ENCODE measurements at places on chromosomes 2 and 18. TPM values are rescaled to one million over a fixed set of nuclear protein-coding genes. Genes with fewer than 3 reads are reported as not detected.

The IL36B gene
- not detected for total RNA-seq

The DPYSL5 gene
- not detected for total RNA-seq

The RRM2 gene
- total RNA-seq = 16.1 TPM

The CNRIP1 gene
- total RNA-seq = 0.98 TPM

The DNAH6 gene
- total RNA-seq = 0.32 TPM

GRCh38 chr2:121388371-121388770, 103.4 kb upstream of the TFCP2L1 start:
- no peaks in the 10 kb centered on the region for H3K27me3 ChIP-seq
- no peaks in the 10 kb centered on the region for H3K4me1 ChIP-seq
- peaks cover 57% of the 10 kb centered on the region for H3K36me3 ChIP-seq

DNA sequence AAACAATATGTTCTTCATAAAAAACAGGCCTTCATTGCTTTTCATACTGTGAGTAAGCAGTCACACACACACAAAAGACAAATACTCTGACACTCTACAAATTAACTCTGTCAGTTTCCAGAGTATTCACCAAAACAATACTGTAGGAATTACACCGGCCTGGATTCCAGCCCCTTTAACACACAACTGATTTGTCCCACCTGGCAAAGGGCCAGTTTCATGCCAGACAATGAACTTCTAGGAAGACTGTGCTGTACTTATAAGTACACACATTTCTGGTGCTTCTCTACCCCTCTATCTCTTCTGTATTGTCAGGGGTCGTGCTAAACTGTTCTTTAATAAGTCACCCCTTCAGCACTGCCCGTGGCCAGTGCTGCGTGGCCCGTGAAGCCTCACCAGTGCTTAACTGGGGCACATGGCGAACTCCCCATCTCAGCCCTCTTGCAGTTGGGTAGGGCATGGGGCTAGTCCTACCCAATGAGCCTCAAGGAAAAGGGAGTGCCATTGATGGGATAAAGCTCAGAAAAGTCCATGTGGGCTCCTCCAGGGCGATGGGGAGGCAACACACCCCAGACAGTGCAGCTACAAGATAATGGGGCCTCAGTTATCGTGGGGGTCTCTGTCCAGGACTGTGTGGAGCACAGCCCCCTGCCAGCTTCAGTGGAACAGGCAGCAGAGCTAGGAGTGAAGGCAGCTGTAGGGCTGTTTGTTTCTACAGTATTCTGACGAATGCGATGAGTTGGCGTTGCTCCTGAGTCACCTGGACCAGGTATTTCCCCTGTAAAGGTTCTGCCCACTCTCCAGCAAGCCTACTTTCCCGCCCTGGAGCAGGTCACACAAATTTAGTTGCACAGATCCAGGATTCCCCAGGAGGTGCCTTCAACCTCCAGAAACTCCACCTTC, 99.0 kb downstream of the SP3 start:
- no peaks in the 10 kb centered on the region for H3K27me3 ChIP-seq
- H3K4me1 ChIP-seq = no peaks in the 10 kb centered on the region

- H3K36me3 ChIP-seq = peaks cover 21% of the 10 kb centered on the region
- no peaks in the 10 kb centered on the region for H3K27me3 ChIP-seq
- peaks cover 8% of the 10 kb centered on the region for H3K4me1 ChIP-seq
Measured at GRCh38 chr2:63591566-63592175, 2.9 kb downstream of the MDH1 start.

GRCh38 chr2:70619167-70619566, 65.5 kb upstream of the TGFA start:
- DNase-seq = no peak
- no peaks in the 10 kb centered on the region for H3K4me1 ChIP-seq
- no peak overlapping the region for H3K27ac ChIP-seq
- H3K4me3 ChIP-seq = no peak overlapping the region

DNA sequence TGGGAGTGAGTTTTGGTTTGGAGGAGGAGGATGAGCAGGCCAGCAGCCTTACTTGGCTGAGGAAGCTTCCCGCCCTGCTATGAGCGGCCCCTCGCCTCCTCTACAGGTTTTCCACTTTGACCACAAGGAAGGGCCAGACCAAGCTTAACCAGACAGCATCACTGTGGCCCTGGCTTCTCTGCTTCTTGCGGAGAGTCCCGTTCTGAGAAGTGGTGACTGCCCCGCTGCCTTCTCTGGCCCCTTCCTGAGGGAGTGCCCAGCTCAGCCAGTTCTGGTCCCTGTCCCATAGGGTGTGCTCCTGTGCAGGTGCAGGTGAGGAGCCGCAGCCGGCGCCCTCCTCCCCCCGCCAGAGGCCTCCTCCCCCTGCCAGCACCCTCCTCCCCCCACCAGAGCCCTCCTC, 101.0 kb downstream of the FAM210A start:
- H3K4me1 ChIP-seq = no peaks in the 10 kb centered on the region
- H3K36me3 ChIP-seq = peaks cover 8% of the 10 kb centered on the region
- H3K4me3 ChIP-seq = no peak overlapping the region
- H3K27ac ChIP-seq = no peak overlapping the region
- no peak for DNase-seq
- H3K27me3 ChIP-seq = no peaks in the 10 kb centered on the region

DNA sequence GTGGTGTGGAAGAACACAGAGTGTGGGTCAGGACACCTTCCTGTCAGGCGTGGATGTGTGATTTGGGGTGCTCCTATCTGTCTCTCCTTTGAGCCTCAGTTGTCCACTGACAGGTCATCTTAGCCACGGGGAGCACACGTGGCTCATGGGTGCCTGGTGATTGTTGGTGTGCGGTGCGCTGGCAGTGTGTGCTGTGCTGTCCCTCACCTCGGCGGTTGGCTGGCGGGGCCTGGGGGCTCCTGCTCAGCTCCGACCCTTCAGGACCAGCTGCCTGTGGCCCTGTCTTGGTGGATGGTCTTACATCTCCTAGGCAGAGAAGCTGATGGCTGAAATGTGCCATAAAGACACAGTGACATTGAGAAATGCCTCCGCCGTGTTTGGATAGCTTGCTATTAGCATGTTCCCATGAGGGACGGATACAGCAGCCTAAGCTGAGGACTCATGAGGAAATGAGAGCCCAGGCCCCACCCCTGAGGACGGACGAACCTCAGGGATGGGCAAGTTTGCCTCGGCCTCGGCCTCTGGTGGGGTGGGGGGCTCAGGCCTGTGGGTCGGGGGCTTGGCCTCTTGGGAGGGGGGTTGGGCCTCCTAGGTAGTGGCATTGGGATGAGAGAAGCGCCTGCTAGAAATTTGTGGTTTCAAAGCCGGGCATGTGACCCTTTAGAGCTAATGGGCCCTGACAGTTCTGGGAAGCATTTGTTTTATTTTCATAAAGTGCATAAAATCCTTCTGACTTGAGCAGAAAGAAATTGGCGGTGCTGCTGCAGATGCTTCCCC, 20.3 kb upstream of the ASB1 start:
- H3K4me1 ChIP-seq = peaks cover 29% of the 10 kb centered on the region
- H3K4me3 ChIP-seq = no peak overlapping the region
- H3K27me3 ChIP-seq = no peaks in the 10 kb centered on the region
- peak overlapping the region; percentile 89 for H3K27ac ChIP-seq
- DNase-seq = no peak
- H3K36me3 ChIP-seq = no peaks in the 10 kb centered on the region

DNA sequence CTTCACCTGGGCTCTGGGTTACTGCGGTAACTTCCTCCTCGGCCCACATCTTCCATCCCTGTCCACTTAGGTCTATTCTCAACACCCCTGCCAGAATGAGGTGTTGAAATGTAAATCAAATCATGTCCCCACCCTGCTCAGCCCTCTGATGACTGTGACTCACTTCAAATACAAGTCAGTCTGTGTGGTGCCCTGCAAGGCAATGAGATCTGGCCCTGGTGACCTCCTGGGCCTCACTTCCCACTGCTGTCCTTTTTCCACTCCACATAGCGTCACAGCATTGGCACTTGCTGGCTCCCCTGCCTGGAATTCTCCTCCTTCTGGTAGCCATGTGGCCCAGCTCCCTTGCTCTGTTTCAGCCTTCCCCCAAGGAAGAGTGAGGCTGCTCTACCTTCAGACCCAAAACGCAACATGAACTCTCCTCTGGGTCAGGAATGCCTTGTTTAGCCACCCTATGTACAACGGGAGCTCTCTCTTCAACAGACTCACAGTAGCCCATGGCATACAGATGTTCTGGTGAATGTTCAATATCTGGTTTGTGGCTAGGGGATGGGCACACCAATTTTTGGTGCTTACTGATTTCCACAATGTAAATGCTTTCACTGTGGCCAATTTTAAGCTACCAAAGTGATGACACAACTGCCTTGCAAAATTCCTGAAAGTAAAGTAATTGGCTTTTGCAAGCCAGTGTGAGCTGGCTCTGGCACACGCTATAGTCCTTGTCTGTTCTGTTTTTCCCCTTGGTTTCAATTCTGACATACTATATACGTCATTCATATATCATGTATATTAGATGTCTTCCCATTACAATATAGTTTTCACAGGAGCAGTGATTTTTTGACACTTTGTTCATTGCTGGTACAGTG, 550.3 kb upstream of the HS6ST1 start:
- no peak overlapping the region for H3K27ac ChIP-seq
- no peaks in the 10 kb centered on the region for H3K36me3 ChIP-seq
- DNase-seq = no peak
- no peaks in the 10 kb centered on the region for H3K4me1 ChIP-seq

DNA sequence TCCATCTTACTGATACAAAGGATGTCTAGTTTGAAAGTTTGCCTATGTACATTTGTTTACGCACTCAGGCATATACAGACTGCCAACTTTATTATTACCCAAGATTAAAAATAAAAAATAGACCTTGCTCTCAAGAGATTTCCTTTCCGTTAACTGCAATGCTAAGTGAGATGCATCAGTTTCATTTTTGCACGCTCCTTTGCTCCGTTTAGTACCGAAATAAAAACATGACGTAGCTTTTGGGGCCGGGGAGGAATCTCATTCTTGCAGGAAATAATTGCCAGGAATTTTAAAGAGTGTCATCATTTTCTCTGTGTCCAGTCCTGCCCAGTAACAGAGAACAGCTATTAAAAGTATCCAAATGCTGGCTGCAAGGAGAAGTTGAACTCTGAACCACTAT, 169.5 kb downstream of the SLC8A1 start:
- H3K27me3 ChIP-seq = no peaks in the 10 kb centered on the region
- H3K36me3 ChIP-seq = no peaks in the 10 kb centered on the region
- no peak for DNase-seq
- H3K4me1 ChIP-seq = no peaks in the 10 kb centered on the region
- no peak overlapping the region for H3K27ac ChIP-seq

- H3K27ac ChIP-seq = no peak overlapping the region
- DNase-seq = no peak
- no peak overlapping the region for H3K4me3 ChIP-seq
- no peaks in the 10 kb centered on the region for H3K36me3 ChIP-seq
Measured at GRCh38 chr2:203694191-203694590, 12.2 kb upstream of the CD28 start.

- no peak overlapping the region for H3K27ac ChIP-seq
- no peaks in the 10 kb centered on the region for H3K27me3 ChIP-seq
- H3K4me1 ChIP-seq = no peaks in the 10 kb centered on the region
- H3K4me3 ChIP-seq = no peak overlapping the region
- no peak for DNase-seq
- no peaks in the 10 kb centered on the region for H3K36me3 ChIP-seq
Measured at GRCh38 chr2:236120141-236120601, 48.0 kb downstream of the GBX2 start.

DNA sequence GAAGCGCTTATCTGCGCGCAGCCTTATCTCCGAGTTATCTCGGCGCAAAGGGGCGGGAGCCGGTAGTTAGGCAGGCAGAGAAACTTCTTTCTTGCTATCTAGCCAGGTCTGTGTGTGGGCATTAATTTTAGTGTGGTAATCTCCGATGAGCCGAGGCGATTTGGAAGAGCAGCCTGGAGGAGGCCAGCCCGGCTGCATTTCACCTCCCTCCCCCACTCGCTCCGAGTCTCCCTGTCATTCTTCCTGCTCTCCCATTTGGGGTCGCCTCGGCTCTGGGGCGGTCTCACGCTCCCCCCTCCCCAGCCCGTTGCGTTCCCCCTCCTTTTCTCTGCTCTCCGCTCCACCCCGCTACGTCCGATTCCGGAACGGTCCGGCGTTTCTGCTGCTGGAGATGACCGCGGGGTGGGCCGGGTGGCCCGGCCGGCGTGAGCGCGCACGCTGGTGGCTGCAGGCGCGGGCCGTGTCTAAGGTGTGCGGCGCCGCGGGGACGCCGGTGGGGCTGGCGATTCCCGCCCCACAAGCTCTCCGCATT, 566 bp downstream of the GATA6 start:
- H3K4me3 ChIP-seq = peak overlapping the region; percentile 55
- no peaks in the 10 kb centered on the region for H3K36me3 ChIP-seq
- no peak overlapping the region for H3K27ac ChIP-seq
- H3K27me3 ChIP-seq = peaks cover 61% of the 10 kb centered on the region

- no peak for DNase-seq
- no peaks in the 10 kb centered on the region for H3K4me1 ChIP-seq
- H3K27ac ChIP-seq = no peak overlapping the region
Measured at GRCh38 chr2:237350597-237350996, 63.4 kb downstream of the COL6A3 start.

DNA sequence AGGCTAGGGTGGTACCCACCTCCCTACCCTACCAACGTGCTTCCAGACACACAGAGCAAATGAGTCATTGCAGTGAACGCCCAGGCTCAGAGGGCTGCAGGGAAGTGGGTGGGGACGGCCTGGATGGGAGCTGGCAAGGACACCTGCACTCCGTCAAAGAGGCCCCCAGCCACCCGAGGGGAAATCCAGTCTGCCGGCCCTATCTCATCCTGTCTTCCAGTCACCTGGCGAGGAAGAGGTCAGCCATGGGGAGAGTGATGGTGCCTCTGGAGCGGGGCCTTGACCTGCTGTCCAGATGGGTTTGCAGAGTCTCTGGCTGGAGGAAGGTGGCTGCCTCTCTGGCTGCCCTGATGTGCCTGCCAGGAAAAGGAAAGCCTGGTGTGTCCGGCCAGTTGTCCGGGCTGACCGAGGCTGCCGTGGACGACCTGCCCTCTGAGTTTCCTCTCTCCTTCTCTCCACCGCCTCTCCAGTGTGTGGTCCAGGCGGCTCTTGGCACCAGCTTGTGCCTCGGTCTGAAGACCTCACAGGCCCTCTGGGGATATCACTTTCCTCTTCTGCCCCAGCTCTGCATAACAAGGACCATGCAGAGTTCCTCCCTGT, 209.7 kb upstream of the COPS8 start:
- H3K27me3 ChIP-seq = no peaks in the 10 kb centered on the region
- DNase-seq = no peak
- no peaks in the 10 kb centered on the region for H3K4me1 ChIP-seq
- no peak overlapping the region for H3K27ac ChIP-seq

- no peaks in the 10 kb centered on the region for H3K36me3 ChIP-seq
- no peaks in the 10 kb centered on the region for H3K4me1 ChIP-seq
- no peak overlapping the region for H3K4me3 ChIP-seq
- no peaks in the 10 kb centered on the region for H3K27me3 ChIP-seq
- DNase-seq = no peak
- no peak overlapping the region for H3K27ac ChIP-seq
Measured at GRCh38 chr2:20611077-20611843, 39.6 kb downstream of the HS1BP3 start.

DNA sequence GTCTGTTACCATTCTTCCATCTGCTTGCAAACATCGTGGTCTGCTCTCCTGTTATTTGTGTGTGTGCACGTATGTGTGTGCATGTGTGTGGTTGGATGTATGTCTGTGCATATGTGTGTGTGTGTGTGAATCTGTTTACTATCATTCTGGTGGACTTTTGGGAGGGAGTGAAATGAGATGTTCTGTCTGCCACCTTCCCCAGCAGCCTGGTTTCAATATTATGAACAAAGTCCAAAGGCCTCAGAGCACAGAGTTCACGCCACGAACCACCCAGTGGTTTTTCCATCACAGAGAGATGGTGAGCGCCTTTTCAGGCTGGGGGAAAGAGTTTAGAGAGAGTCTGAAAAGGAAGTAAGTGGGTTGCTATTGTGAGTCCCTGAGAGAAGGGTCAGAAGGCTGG, 67.1 kb upstream of the YWHAQ start:
- H3K27ac ChIP-seq = peak overlapping the region; percentile 17
- no peaks in the 10 kb centered on the region for H3K27me3 ChIP-seq
- no peak for DNase-seq
- no peaks in the 10 kb centered on the region for H3K36me3 ChIP-seq
- no peak overlapping the region for H3K4me3 ChIP-seq

Data from natural killer cell (primary cell).